ENCODE measurements at places on chromosomes 16 and 17.

DNA sequence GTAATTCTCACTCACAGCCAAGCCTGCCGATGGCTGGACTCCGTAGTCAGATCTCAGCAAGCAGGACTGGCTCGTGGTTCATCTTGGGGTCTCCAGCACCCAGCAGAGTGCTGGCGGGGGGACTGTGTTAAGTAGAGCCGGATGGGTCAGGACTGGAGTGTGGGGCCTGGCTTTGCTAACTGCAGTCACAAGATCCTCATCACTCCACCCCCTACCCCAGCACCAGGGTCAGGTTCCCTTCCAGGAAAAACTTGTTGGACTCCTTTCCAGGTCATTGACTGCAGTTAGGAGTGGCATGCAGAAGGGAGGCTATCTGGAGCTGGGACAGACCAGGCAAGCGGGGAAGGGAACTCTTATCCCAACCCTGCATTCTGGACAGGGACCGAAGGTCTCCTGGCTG lies 6.0 kb downstream of the CIITA start:
- no peak for DNase-seq

GRCh38 chr17:59825533-59826322 lies 67.0 kb downstream of the TUBD1 start:
- DNase-seq, result peak; percentile 97

- no peak for DNase-seq
These were observed 817 bp upstream of the JPH3 start for GRCh38 chr16:87601401-87601981.

GRCh38 chr16:11992008-11992584 lies 15.6 kb downstream of the SNX29 start:
- DNase-seq, result no peak

GRCh38 chr16:56237451-56237930 lies 46.2 kb downstream of the GNAO1 start:
- DNase-seq, result no peak

GRCh38 chr17:4968486-4969046 lies 949 bp upstream of the SPAG7 start:
- peak; percentile 52 for DNase-seq

All from choroid plexus epithelial cell (primary cell).